Stomach (tissue), 19 donors: ENCODE measurements at places on chromosomes 1 and 21.

DNA sequence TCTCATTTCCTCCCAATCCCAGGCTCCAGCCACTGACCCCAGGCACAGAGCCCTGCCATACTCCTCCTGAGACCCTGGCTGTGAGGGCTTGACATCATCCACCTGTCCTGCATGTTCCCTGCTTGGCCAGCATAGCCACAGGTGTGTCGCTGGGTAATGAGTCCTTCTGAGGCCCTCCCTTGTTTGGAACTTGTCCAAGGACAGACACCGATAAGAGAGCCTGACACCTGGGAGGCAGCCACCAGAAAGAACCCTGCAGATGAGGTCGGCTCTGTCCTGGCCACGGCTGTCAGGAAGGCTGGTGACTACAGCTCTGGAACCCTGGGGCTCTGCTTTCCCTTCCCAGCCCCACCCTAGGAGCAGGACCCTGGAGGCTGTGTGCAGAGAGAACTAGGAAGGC is 34.6 kb downstream of the TMEM63A start:
- H3K36me3 ChIP-seq: peaks cover 54% of the 10 kb centered on the region
- no peaks in the 10 kb centered on the region for H3K27me3 ChIP-seq
- DNase-seq: peak; percentile 80
- H3K27ac ChIP-seq: peak overlapping the region; percentile 20

- no peak for DNase-seq
- no peaks in the 10 kb centered on the region for H3K36me3 ChIP-seq
- no peaks in the 10 kb centered on the region for H3K27me3 ChIP-seq
Measured at GRCh38 chr1:229874609-229875008, 192.4 kb upstream of the GALNT2 start.

GRCh38 chr21:37520801-37521200 is 154.2 kb downstream of the DYRK1A start:
- no peak for DNase-seq
- H3K27ac ChIP-seq: no peak overlapping the region
- no peaks in the 10 kb centered on the region for H3K27me3 ChIP-seq
- no peaks in the 10 kb centered on the region for H3K4me1 ChIP-seq

- H3K4me3 ChIP-seq: no peak overlapping the region
- DNase-seq: peak; percentile 85
- H3K27me3 ChIP-seq: no peaks in the 10 kb centered on the region
- H3K27ac ChIP-seq: peak overlapping the region; percentile 95
- H3K36me3 ChIP-seq: no peaks in the 10 kb centered on the region
Measured at GRCh38 chr1:234533975-234534876, 55.2 kb upstream of the TARBP1 start.

DNA sequence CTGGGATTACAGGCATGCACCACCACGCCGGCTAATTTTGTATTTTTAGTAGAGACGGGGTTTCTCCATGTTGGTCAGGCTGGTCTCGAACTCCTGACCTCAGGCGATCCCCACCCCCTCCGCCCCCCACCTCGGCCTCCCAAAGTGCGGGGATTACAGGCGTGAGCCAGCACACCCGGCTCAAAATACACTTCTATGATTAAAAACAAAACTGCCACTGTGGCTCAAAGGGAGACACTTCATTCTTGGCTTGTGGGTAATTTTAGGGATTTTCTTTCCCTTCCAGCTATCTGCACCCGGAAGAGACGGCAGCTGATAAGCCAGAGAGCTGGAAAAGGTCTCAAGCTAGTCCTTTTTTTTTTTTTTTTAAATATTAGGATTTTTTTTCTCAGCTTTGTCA is 24.5 kb downstream of the TMPRSS2 start:
- H3K27me3 ChIP-seq: no peaks in the 10 kb centered on the region
- no peak for DNase-seq
- H3K4me3 ChIP-seq: no peak overlapping the region
- H3K36me3 ChIP-seq: peaks cover 15% of the 10 kb centered on the region

DNA sequence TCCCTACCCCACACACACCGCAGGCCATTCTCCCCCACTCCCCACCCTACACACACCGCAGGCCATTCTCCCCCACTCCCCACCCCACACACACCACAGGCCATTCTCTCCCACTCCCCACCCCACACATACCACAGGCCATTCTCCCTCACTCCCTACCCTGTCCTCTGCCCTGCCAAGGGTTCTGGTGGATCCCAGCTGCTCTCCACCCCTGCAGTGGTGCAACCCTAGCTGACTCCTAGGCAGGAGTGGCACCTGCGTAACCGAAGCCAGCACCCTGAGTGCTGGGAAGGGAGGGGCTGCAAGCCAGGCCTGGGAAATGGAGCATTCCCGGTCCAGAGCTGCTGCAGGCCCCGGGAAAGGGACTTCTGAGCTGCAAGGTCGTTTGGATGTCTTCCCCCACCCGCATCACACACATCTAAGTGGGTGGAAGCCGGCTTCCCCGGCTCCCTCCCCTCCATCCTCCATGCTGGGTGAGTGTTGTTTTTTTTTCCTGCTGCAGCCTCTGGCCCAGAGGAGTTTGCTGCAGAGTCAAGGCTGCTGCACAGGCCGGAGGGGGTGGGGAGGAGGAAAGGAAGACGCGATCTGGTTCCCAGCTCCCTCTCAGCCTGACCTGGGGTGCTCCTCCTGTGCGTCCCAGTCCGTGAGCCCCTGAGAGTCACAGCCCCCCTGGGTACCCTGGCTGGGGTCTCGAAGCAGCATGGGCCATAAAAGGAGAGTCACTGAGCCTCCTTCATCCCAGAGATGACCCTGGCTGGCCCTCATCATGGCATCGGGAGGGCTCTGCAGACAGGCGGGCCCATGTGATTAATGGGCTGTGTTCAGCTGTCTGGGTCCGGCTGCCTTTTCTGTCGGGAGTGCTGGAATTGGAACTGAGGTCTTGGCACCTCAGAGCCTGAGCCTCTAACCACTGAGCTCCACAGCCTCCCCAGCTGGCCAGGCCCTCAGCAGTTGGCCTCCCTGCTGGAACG is 16.1 kb downstream of the H6PD start:
- no peaks in the 10 kb centered on the region for H3K27me3 ChIP-seq
- peak overlapping the region; percentile 71 for H3K27ac ChIP-seq
- H3K4me1 ChIP-seq: peaks cover 78% of the 10 kb centered on the region
- DNase-seq: peak; percentile 50

- H3K4me1 ChIP-seq: no peaks in the 10 kb centered on the region
- H3K36me3 ChIP-seq: no peaks in the 10 kb centered on the region
- no peaks in the 10 kb centered on the region for H3K27me3 ChIP-seq
- DNase-seq: no peak
- no peak overlapping the region for H3K27ac ChIP-seq
Measured at GRCh38 chr1:86487131-86487810, 18.5 kb downstream of the CLCA1 start.

GRCh38 chr1:1794999-1795398 is 16.7 kb upstream of the NADK start:
- no peaks in the 10 kb centered on the region for H3K4me1 ChIP-seq
- no peaks in the 10 kb centered on the region for H3K27me3 ChIP-seq
- no peak overlapping the region for H3K4me3 ChIP-seq
- peaks cover 74% of the 10 kb centered on the region for H3K36me3 ChIP-seq
- DNase-seq: no peak
- H3K27ac ChIP-seq: no peak overlapping the region

- no peaks in the 10 kb centered on the region for H3K36me3 ChIP-seq
- no peak overlapping the region for H3K4me3 ChIP-seq
- no peak overlapping the region for H3K27ac ChIP-seq
Measured at GRCh38 chr1:15027515-15027986, 126.0 kb upstream of the TMEM51 start.

GRCh38 chr1:1169429-1170214 is 4.1 kb upstream of the TTLL10 start:
- peak; percentile 20 for DNase-seq
- H3K36me3 ChIP-seq: peaks cover 6% of the 10 kb centered on the region
- H3K27me3 ChIP-seq: peaks cover 3% of the 10 kb centered on the region
- no peak overlapping the region for H3K27ac ChIP-seq
- H3K4me1 ChIP-seq: peaks cover 20% of the 10 kb centered on the region
- H3K4me3 ChIP-seq: no peak overlapping the region

DNA sequence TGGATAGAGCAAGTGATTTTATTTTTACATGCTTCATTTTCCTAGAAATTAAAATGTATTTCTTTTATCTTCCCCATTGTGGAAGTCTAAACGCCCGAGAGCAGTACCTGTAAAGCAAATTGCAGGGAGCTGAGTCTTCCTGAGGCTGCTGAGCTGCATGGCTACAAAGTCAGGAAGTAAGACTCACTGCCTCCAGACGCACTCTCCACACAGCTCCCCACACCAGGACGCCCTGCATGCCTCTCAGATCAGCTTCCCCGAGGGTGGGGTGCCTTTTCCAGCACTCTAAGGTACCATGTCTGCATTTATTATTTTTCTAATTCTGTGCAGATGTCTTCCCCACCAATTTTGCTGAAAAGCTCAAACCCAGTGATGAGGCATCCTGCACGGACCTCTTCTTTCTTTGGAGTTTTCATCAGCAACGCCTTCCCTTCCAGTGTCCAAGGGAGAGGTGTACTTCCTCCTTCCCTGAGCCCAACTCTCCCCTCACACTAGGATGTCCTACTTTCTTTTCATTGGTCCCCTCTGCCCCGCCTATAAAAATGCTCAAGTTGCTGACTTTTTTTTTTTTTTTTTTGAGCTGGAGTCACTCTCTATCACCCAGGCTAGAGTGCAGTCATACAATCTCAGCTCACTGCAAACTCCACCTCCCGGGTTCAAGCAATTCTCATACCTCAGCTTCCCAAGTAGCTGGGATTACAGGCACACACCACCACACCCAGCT is 114.7 kb downstream of the PCNX2 start:
- no peak overlapping the region for H3K4me3 ChIP-seq
- no peaks in the 10 kb centered on the region for H3K4me1 ChIP-seq
- H3K27ac ChIP-seq: no peak overlapping the region

- no peak overlapping the region for H3K4me3 ChIP-seq
- H3K36me3 ChIP-seq: no peaks in the 10 kb centered on the region
- H3K27ac ChIP-seq: peak overlapping the region; percentile 90
Measured at GRCh38 chr1:15705184-15705566, 21.1 kb downstream of the PLEKHM2 start.

- no peaks in the 10 kb centered on the region for H3K27me3 ChIP-seq
- no peaks in the 10 kb centered on the region for H3K36me3 ChIP-seq
- no peak overlapping the region for H3K4me3 ChIP-seq
- H3K27ac ChIP-seq: no peak overlapping the region
- no peak for DNase-seq
- H3K4me1 ChIP-seq: no peaks in the 10 kb centered on the region
Measured at GRCh38 chr1:223289621-223290020, 74.4 kb downstream of the SUSD4 start.

DNA sequence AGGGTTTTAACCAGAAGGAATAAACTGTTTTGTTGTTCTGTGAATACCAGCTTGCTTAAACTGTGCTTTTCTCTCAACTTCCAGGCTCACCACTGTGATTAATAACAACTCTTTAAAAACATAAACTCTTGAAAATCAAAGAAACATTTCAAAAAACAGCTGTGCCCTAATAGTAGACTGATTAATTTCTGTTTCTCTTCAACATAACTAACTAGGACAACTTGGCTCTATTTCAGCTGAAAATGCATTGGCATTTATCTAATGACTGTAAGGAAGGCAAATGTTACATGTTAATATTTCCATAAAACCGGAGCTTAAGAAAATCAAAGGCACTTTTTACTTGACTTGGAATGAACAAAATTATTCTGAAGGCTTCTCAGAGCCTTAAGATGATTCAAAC is 656.1 kb upstream of the NEGR1 start:
- H3K36me3 ChIP-seq: no peaks in the 10 kb centered on the region
- no peaks in the 10 kb centered on the region for H3K27me3 ChIP-seq
- no peaks in the 10 kb centered on the region for H3K4me1 ChIP-seq

GRCh38 chr1:191222206-191222605 is 744.5 kb upstream of the BRINP3 start:
- H3K4me1 ChIP-seq: no peaks in the 10 kb centered on the region
- no peaks in the 10 kb centered on the region for H3K27me3 ChIP-seq
- no peak overlapping the region for H3K27ac ChIP-seq
- H3K4me3 ChIP-seq: no peak overlapping the region

DNA sequence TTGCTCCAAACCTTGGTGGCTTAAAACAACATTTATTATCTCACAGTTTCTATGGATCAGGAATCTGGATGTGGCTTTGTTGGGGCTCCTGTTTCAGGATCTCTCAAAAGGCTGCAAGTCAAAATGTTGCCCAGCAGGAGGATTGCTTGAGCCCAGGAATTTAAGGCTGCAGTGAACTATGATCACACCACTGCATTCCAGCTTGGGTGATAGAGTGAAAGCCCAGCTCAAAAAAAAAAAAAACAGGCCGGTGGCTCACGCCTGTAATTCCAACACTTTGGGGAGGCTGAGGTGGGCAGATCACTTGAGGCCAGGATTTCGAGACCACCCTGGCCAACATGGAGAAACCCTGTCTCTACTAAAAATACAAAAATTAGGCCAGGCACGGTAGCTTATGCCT is 30.0 kb downstream of the BCAS2 start:
- H3K36me3 ChIP-seq: no peaks in the 10 kb centered on the region
- H3K27me3 ChIP-seq: no peaks in the 10 kb centered on the region
- no peak for DNase-seq

DNA sequence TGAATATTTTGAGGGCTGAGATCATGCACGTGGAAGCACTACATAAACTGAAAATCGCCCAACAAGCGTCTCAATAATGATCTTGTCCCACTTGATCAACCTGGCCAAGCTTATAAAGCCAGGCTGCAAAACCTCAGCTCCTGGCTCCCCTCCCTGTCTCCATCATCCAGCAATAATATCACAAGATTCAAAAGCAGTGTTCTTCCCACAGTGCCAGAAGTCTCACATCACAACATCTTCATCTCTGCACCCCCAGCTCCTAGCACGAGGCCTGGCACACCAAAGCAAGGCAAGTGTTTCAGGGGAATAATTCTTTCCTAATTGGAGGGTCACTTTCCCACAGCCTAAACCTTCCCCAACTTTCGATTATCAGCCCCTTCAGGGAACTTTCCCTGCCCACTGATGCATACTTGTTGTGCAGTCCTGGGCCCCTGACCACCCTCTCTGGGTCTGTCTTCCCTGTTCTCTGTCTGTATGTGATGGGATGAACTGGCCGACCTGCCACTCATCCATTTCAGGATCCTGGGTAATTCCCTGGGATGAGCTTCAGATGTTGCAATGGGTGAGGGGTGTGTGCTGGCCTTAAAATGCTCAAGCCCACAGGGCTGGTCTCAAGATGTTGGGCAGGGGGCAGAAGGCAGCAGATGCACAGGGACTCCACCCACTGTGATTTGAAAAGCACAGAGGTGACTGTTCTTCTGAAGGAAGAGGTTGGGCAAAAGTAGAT is 129.0 kb downstream of the DMRTB1 start:
- peaks cover 24% of the 10 kb centered on the region for H3K4me1 ChIP-seq
- H3K27ac ChIP-seq: no peak overlapping the region
- no peak overlapping the region for H3K4me3 ChIP-seq
- no peak for DNase-seq
- no peaks in the 10 kb centered on the region for H3K27me3 ChIP-seq

DNA sequence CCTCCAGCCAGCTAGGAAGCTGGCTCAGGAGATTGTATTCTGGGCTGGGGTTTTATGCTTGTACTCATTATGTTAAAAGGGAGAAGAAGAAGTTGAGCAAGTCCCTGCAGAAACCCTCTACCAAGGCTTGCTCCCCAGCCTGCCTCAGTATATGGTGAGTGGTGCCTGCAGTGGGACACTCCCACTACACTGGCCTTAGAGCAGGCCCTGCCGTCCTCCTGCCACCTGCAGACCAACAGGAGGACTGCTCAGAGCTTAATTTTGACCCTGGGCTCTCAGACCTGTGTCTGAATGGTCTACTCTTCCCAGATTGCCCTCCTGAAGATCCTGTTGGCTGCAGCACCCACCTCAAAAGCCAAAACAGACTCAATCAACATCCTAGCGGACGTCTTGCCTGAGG is 13.0 kb downstream of the STRIP1 start:
- H3K27ac ChIP-seq: no peak overlapping the region
- no peak for DNase-seq
- H3K27me3 ChIP-seq: no peaks in the 10 kb centered on the region
- no peak overlapping the region for H3K4me3 ChIP-seq
- H3K4me1 ChIP-seq: peaks cover 14% of the 10 kb centered on the region

GRCh38 chr1:80565406-80565805 is 1235.3 kb upstream of the ADGRL2 start:
- no peak overlapping the region for H3K27ac ChIP-seq
- H3K27me3 ChIP-seq: no peaks in the 10 kb centered on the region
- no peak overlapping the region for H3K4me3 ChIP-seq
- no peaks in the 10 kb centered on the region for H3K4me1 ChIP-seq
- H3K36me3 ChIP-seq: no peaks in the 10 kb centered on the region
